ENCODE measurements at places on chromosomes 7 and 10. TPM values are rescaled to one million over a fixed set of nuclear protein-coding genes. Genes with fewer than 3 reads are reported as not detected.

ACTL6B gene
- not detected for polyA plus RNA-seq

DNA sequence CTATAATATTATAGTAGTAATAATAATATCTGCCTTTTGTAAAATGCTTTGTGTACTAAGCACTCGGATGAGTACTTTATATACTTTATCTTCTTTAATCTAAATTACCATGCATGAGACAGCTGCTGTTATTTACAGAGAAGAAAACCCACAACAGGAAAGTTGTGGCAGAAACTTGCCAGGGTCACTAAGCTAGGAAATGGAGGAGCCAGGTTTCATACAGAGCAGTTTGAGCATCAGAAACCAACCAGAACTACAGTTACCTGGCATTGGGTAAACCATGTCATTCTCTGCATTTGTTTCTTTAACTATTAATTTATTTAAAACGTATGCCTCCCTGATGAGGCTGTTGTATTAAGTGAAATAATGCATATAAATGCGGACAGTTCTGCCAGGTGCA is 129.9 kb downstream of the CSTF2T start:
- no peak for DNase-seq

- no peak for DNase-seq
Observed at GRCh38 chr7:101795461-101795860, 22.0 kb upstream of the CUX1 start.

DNA sequence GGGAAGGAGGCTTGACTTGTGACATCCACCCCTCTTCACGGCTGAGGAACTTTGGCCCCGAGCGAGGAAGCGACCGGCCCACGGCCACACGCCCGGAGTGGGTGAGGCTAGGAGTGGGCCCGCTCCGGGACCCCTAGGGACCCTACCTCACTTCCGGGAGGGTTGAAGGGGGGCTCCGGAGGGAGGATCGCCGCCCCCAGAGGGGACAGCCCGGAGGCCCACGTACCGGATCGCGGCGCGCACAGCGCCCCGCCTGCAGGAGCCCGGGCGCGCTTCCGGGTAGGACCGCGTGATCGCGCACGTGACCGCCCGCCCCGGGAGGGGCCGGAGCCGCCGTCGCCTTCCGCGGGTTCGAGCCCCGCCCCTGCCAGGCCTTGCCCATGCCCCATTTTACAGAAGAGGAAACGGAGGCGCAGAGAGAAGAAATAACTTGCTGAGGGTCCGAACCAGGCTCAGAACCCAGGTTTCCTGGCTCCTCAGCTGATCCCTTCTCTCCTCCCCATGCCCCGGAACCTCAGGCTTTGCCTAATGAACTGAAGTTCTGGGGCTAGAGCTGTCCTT is at the start of gene HPS1:
HPS1 (minus strand) TSS at position 275 of the 561 bp plus-strand sequence. CDS start 3,695 bp downstream, outside the sequence.
- peak; percentile 42 for DNase-seq

TFEC gene
- polyA plus RNA-seq, result 1.8 TPM

ARL4A gene
- polyA plus RNA-seq, result 4.6 TPM
